Left ventricle myocardium superior (tissue), 1 donor: ENCODE measurements at places on chromosomes 11 and 22. TPM values are rescaled to one million over a fixed set of nuclear protein-coding genes. Genes with fewer than 3 reads are reported as not detected.

- DNase-seq = no peak
These were observed 33.4 kb downstream of the INSC start for GRCh38 chr11:15148169-15148568.

DNA sequence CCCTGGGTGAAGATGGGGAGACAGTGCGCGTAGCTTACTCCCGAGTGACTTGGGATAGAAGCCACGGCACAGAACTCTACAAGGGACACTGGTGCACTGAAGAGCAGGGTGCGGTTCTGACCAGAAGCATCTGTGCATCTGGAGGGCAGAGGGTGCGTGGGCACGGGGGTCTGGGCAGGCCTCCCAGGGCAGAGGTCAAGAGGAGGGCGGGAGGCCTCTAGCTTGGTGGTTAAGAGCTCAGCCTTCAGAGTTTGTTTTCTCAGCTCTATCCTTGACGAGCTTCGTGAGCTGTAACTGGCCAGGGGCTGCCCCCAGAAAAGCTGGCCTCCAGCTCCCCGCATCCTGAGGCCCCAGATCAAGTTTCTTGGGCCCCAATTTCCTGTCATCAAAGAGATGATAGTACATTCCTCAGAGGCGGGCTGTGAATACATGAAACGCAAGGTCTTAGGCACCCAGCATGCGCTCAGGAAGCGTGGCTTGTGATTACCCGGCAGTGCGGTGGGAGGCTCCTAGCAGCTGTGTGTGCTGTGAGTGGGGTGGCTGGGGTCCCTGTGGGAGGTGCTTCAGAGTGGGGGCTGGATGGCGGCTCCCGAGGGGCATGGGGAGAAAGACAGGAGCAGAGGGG, 6.0 kb upstream of the BID start:
- DNase-seq = peak; percentile 21

GRCh38 chr11:62965574-62965973, 19.2 kb downstream of the SLC22A6 start:
- DNase-seq = no peak

DNA sequence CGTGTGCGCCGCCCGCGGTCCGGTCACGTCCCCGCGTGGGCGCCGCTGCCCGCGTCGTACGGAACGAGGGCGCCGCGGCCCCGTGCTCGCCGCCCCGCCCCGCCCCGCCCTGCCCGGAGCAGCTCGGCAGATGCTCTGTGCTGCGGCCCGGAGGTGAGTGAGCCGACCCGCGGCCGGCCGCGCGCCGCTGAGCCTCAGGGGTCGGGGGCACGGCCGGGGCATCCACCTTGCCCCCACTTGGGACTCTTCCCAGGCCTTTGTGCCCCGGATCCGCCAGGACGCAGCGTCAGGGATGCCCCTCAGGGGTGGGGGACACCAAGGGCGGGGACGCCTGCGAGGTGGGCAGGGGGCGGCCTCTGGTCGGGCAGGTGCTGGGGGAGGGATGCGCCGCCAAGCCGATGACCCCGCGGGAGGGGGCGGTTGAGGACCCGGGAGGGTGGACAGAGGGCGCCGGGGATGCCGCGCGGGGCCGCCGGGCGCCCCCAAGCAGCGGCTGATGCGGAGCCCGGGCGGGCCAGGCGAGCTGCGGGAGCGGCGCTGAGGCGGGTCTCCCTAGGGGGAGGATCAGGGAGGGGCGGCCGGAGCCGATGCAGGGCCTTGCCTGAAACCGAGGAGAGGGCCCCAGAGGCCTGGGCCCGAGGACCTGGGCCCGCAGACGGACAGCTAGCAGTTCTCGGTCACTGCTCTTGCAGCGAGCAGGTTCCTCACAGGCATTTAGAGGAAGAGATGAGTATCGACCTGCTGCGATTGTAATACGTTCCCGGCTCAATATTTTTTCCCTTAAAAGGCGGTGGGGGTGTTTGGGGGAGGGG, at the start of gene GNAZ:
Gene GNAZ (plus strand): TSS at position 102 of the 812 bp plus-strand sequence. CDS start 25,177 bp downstream, outside the sequence.
- DNase-seq = peak; percentile 39

- no peak for DNase-seq
These were observed 21.3 kb downstream of the GRIK4 start for GRCh38 chr11:120532832-120533196.

NLRP10 gene
- total RNA-seq = not detected

ARHGEF17 gene
- total RNA-seq = 52.0 TPM

TMPRSS4 gene
- not detected for total RNA-seq

GRCh38 chr22:25120093-25120561, 79.5 kb upstream of the CRYBB3 start:
- DNase-seq = no peak

GRM5 gene
- not detected for total RNA-seq
